ENCODE measurements at places on chromosomes 7 and 10.
A peak's percentile ranks its signal among the peaks of the same experiment; 100 is the strongest.

- DNase-seq, result no peak
Observed at GRCh38 chr10:6648894-6649720, 69.0 kb upstream of the PRKCQ start.

- DNase-seq, result peak; percentile 84
Observed at GRCh38 chr10:49177391-49178355, 10.5 kb downstream of the TMEM273 start.

DNA sequence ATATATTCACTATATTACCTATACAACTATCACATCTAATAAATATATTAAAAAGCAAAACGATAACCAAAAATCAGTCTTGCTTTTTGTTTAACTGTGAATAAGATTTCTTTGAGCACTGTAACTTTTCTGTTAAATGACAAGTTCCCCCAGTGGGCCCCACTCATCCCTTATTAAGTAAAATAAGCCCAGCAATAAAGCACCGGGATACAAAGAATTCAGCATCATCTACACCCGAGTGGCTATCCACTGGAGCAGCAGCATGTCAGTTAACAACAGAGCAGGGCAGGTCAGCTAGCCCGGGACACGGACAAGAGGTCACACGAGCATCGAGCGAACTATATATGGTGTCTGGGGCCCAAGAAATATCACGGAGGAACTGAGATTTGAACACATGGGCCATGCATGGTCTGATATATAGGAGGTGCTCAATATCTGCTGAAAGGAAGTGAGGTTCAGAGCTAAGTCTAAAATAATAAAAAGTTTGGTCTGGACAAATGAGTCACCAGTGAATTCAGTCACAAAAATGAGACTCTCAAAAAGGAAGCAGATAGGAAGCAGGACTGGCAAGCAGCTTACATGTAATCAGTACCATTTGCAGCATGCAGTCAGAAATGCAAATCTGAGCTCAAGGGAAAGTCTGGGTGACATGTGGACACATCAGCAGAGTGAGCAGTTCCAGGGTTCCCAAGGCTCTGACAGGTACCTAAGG, 4.1 kb downstream of the ERCC6 start:
- peak; percentile 43 for DNase-seq

- DNase-seq, result no peak
Observed at GRCh38 chr7:5225616-5226290, 35.7 kb downstream of the WIPI2 start.

GRCh38 chr7:92754919-92755581, 81.3 kb downstream of the CDK6 start:
- no peak for DNase-seq

GRCh38 chr7:157568106-157568769, 231.4 kb downstream of the DNAJB6 start:
- DNase-seq, result no peak

DNA sequence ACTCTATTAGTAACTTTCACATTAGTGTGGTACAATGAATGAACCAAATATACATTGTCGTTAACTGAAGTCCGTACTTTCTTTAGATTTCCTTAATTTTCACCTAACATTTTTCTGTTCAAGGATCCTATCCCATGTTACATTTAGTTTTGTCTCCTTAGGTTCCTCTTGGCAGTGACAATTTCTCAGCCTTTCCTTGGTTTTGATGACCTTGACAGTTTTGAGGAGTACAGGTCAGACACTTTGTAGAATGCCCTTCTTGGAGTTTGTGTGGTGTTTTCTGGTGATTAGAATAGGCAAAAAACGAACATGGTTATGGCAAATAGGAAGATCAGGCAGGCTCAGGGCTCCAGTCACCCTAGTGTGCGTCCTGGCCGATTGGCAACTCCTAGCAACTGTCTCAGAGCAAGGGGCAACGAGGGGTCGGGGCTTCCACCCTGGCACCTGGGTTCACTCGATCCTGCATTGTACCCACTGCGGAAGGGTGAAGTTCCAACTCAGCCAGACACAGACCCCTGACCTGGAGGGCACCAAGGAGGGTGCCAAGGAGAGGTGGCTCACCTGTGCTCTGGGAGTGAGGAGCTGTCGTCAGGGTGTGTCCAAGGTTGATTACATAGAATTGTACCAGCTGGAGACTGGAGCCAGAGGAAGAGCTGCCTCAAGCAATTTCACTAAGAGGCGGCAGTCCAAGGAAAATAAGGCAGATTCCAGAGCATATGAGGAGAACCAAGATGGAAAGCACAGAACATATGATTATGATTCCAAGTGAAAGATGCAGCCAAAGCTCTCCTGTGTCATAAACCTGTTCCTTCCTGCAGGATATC, 37.5 kb downstream of the PAPSS2 start:
- no peak for DNase-seq

GRCh38 chr7:75808106-75808505, 5.5 kb downstream of the CCL24 start:
- DNase-seq, result no peak

GRCh38 chr10:31304291-31304970, 14.6 kb upstream of the ZEB1 start:
- no peak for DNase-seq

DNA sequence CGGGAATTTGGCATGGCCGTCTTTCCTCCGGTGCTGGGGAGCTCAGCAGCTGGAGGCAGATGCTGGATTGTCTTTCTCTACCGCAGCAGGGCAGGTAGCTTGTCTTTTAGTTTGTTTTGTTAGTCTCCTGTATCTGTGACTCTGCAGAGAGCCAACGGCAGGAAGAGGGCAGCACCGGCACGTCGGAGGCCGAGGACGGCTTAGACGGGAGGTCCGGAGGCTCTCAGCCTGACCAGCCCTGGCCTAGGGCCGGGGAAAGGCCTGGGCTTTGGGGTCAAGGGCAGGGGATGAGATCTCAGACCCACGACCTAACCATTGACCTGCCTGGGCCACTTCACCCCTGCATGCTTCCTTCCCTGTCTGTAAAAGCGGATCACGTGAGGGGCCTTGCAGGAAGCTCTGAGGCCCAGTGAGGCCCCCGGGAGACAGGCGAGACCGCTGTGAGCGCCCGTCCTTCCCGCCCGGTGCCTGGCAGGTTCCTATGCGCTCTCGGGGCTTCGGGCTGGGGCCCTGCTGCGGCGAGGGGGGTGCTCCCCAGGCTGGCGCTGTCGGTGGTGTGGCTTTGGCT, 72.7 kb downstream of the LHPP start:
- peak; percentile 40 for DNase-seq

GRCh38 chr10:1422275-1422674, 315.1 kb downstream of the ADARB2 start:
- no peak for DNase-seq

DNA sequence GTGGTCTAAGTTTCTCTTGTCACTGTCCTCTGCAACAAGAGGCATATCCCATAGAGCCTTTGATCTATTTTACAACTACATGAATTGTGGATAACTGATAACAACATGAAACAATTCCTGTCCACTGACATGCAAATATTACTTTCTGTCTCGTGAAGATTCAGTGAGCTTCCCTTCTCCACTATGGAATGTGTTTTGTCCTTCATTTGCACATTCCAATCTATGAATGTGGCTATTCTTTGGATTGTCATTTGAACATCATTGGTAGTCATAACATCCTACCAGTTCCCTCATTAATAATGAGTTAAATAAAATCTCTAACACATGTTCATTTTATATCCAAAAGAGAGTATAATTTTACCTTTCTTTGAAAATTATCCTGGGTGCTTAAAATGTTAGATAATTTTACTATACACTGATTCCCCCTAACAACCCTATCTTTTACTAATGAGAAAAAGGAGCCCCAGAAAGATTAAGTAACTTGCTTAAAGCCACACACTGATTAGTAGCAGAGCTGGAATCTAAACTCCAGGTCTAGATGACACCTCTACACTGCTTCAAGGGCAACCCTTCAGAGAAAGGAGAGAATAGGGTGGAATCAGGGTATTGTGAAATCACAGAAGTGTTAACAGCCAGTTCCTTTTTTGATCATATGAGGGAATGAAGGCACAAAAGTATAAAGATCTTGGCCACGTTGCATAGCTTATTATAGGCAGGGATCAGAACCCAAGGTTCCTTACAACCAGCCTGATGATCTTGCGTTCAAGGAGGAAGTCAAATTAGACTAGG, 39.1 kb downstream of the PDE1C start:
- no peak for DNase-seq

- no peak for DNase-seq
Observed at GRCh38 chr10:95605163-95605562, 44.0 kb upstream of the SORBS1 start.

DNA sequence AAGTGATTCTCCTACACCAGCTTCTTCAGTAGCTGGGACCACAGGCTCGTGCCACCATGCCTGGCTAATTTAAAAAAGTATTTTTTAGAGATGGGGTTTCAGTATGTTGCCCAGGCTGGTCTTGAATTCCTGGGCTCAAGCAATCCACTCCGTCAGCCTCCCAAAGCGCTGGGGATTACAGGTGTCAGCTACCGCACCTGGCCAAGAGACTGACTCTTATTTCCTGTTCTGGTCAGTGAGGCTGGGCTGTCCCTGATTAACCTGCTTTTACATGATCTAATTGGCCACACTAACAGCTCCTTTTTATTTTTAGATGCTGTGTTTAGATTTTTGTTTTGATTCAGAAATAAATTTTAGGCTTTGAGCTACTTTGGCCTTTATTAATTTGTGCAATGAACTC, 203.9 kb downstream of the NXPH1 start:
- no peak for DNase-seq

DNA sequence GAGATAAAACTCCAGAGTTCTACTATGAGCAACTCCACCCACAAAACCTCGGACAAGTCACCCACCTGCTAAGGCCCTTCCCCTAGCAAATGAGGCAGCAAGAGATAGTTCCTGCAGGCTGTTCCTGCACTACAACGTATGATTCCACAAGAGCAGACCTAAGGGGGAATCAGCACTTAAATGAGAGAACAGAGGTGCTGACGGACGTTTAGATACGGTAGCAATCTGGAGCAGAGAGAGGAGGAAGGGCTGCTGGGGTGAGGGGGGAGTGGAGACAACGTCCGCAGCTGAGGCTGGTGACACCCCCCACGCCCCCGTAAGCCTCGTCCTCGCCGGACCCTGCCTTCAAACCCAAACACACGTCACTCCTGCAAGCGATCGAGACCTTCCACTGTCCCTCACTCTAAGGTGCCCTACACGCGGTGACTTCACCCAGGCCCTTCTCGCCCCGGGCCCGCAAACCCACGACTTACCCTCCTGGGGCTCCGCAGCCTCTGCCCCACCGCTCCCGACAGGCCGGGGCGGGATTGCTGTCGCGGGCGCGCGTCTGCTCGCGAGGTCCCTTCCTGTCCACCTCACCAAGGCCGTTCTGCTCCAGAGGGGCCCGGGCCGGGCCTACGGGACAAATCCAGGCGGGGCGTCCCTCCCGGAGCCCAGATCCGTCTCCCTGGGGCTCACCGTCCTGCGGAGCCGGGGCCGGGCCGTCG, 635 bp downstream of the ZNF12 start:
- DNase-seq, result peak; percentile 32

- DNase-seq, result no peak
Observed at GRCh38 chr10:113115556-113115955, 165.5 kb downstream of the TCF7L2 start.

DNA sequence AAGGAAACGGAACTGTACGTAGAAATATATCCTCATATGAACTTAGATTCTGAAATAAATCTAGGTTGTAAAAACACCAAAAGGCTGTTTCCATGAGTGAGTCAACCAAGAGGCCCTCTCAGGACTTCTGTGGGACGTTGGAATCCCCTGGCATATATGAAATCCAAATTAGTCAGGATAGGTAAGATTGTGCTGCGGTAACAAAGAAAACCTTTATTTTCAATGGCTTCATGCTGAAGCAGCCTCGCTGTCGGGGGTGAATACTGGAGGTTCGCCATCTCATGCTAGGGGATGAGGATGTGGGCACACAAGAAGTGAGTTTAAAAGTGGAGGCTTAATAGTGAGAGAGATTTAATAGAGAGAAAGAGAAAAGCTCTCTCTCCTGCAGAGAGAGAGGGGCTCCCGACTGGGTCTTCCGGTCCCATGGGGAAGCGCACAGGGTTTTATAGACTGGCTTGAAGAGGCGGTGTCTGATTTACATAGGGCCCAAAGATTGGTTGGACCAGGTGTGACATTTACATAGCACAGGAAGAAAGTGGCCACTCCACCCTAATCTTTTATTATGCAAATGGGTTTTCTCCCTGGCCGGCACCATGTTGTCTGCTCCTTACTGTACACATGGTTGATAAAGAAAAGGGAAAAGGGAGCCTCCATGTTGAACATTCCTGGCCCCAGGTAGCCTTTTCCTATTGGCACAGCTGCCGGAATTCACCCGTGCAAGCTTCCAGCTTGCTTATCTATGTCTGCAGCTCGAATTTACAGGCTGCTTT, 52.3 kb upstream of the SEPHS1 start:
- no peak for DNase-seq

DNA sequence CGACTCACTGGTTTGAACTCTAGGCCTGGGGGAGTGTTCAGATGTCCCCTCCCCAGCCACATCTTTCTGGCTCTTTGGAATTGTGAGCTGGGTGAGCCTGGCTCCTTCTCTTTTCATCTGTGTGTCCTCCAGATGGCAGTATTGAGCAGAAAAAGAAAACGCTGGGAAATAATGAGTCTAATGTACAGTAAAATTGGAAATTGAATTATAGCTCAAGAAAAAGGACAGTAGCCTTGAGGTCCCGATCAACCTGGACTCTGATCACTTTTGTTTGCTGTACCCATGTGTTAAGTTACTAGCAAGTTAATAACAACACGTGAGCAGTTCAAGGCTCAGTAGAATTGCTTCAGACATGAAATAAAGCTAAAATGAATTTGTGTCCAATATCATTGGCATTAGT, 77.9 kb downstream of the SNX10 start:
- DNase-seq, result peak; percentile 30
